RPMI8226 (cell line): ENCODE measurements at places on chromosomes 16 and 17.

DNA sequence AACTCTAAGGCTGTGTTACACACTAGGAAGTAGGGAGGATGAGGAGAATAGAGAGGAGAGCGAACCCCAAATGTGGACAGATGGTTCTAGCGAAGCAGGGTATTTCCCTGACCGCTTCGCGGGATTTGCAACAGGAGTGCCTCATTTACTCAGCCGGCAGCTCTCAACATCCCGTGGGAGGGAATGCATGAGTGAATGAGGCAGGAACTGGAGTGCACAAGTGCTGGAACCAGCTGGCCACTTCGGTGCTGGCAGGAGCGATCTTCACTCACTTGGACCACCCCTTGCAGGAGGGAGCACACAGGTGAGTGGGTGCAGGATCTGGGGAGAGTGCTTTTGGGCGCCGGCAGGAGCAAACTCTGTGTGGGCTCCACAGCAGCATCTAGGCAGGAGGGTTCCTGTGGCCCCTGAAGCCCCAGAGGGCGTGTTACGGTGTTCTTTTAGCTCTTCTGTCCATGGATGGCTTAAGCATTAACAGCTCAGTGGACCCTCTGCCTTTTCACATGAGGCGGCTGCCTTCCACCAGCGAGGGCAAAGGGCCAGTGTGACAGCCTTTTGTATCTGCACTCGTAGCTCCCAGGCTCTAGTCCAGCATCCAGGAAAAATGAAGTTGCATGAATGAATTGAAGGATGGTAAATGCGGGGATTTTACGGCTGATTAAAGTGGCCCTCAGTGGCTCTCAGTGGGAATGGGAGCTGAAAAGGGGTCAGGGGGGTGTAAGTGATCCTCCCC is 17.4 kb upstream of the ZNHIT3 start:
- no peak for DNase-seq

- DNase-seq: no peak
Measured at GRCh38 chr17:4236456-4236855, 27.3 kb downstream of the ANKFY1 start.

- DNase-seq: no peak
Measured at GRCh38 chr16:23871924-23872323, 36.1 kb downstream of the PRKCB start.

GRCh38 chr17:72176951-72177660 is 56.3 kb downstream of the SOX9 start:
- no peak for DNase-seq

DNA sequence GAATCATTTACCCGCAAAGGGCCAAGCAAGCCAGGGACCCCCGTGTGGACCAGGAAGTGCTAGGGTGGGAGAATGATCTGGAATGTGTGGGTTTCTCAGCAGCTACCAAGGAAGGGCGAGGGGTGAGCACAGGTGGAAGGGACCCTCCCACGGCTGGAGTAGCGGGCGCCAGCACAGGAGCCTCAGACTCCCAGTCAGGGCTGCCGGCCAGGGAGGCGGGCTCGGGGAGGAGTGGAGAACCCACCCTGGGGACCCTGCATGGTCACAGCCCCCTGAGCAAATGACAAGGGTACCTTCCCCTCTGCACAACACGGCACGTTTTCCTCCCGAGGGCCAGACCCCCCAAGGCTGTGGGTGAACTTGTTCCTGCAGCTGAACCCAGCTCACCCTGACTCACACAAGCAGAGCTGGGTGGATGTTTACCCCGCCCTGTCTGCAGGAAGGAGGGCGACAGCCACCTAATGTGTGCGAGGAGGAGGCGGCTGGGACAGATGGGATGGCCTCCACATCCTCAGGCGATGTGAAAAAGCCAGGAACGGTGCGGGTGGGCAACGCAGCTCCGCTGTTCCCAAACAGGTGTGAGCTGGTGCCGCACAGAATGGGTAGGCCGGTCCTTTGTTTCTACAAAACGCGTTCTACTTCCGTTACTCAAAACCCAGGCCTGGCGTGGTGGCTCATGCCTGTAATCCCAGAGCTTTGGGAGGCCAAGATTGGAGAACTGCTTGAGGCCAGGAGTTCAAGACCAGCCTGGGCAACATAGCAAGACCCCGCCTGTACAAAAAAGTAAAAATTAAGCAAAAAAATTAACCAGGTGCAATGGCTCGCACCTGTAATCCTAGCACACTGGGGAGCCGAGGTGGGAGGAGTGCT is 6.2 kb downstream of the ECI1 start:
- no peak for DNase-seq

DNA sequence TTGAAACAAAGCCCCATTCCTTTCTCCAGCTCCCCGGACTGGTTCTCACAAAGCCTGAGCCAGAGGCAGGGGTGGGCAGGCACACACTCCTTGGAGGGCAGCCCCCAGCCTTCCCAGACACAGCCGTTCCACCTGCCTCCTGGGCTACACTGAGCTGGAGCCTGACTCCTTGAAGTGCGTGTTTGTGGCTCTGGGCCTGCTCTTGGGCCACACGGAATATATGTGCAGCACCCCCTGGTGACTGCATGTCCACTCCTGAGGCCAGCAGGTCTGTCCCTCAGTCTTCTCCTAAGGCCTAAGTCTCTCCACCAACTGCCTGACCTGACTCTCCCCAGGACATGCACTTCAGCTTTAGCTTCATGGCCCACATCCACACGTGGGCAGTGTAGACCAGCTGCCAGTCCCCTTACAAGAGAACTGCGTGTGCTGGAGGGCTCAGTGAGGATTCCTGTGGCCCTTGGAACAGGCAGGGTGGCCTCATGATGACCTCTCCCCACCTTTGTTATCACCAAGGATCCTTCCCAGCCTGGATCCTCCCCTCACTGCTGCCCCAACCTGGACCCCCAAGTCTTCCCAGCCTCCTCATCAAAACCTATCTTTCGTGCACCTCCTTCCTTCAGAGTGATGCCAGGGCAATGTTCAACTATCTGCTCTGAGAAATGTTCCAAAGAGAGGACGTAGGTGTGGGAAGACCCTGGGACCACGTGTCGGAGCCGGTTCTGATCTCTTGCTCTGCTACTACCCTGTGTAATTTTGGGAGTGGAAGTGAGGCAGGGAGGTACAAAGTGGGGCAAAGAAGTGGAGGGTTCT is 12.4 kb upstream of the SLC6A2 start:
- DNase-seq: no peak

DNA sequence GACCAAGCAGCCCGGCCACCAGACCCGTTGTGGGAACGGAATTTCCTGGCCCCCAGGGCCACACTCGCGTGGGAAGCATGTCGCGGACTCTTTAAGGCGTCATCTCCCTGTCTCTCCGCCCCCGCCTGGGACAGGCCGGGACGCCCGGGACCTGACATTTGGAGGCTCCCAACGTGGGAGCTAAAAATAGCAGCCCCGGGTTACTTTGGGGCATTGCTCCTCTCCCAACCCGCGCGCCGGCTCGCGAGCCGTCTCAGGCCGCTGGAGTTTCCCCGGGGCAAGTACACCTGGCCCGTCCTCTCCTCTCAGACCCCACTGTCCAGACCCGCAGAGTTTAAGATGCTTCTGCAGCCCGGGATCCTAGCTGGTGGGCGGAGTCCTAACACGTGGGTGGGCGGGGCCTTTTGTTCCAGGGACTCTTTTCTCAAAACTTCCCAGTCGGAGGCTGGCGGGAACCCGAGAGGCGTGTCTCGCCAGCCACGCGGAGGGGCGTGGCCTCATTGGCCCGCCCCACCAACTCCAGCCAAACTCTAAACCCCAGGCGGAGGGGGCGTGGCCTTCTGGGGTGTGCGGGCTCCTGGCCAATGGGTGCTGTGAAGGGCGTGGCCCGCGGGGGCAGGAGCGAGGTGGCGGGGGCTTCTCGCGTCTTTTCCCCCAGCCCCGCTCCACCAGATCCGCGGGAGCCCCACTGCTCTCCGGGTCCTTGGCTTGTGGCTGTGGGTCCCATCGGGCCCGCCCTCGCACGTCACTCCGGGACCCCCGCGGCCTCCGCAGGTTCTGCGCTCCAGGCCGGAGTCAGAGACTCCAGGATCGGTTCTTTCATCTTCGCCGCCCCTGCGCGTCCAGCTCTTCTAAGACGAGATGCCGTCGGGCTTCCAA is at the start of gene SLC2A4:
TSS of gene SLC2A4 (plus strand) at position 645 of the 879 bp plus-strand sequence. CDS start at position 862, 217 bp downstream.
- peak; percentile 94 for DNase-seq

DNA sequence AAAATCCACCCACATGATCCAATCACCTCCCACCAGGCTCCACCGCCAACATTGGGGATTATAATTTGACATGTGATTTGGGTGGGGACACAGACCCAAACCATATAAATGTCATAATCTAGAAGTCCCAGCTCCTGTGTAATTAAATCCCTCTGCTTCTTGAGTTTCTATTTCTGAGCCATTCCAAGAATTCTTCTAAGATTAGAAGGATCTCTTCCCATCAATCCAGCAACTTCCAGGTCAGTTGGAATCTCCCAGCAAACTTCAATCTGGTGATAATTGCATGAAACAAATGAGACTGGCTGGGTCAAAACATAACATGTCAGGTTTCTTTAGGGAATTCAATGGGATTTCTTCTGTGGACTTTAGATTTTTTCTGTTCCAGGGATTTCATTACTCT is 127.8 kb upstream of the CDH5 start:
- no peak for DNase-seq

DNA sequence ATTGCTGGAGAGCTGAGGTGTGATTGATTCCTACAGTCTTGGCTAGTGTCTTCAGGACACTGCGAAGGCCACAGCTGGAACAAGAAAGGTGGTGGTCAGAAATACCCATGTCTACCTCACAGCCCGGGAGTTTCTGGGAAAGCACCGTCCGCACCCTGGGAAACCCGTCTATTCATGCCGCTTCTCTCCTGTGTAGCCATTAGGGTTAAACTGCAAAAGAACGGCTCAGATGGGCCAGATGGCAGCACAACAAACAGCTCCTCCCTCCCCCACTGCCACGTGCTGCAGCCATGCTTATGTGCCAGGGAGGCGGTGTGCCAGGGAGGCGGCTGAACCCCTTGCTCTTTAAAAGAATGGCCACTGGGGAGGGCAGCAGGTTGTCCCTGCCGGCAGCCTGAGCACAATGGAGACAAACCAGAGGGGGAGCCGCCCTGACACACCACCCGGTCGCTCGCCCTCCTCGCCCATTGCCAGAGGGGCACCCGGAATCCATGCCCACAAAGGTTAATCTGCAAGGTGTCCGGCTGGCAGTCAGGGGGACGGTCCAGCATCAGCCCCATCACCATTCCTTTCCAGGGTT is 65.2 kb downstream of the CYTH1 start:
- peak; percentile 93 for DNase-seq

GRCh38 chr16:35174016-35174415 is 1714.6 kb downstream of the TP53TG3F start:
- DNase-seq: no peak

- no peak for DNase-seq
Measured at GRCh38 chr16:77444147-77444460, 9.3 kb upstream of the ADAMTS18 start.

- DNase-seq: no peak
Measured at GRCh38 chr16:12120982-12121652, 144.6 kb downstream of the SNX29 start.

GRCh38 chr17:75590849-75591721 is 3.5 kb downstream of the MYO15B start:
- DNase-seq: no peak

GRCh38 chr17:20896153-20896649 is 146.6 kb downstream of the USP22 start:
- DNase-seq: no peak

GRCh38 chr17:48584223-48584741 is 5.8 kb downstream of the HOXB3 start:
- no peak for DNase-seq

DNA sequence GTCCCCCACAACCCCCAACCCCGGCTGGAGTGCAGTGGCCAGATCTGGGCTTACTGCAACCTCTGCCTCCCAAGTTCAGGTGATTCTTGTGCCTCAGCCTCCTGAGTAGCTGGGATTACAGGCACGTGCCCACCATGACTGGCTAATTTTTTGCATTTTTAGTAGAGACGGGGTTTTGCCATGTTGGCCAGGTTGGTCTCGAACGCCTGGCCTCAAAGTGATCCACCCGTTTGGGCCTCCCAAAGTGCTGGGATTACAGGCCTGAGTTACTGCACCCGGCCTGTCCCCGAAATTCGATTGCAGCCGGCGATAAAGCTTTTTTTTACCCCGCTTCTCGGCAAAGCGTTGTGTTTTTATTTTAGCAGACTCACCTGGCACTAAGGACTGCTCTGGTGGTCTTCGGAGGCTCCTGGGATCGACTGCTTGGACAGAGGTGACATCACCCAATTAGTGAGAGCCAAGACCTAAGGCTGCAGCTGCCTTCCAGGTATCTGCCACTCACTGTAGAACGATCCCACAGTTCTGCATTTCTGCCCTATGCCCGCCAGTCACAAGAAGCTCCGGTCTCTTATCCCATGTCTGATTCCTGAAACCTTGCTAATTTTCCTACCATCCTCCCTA is 82.2 kb upstream of the ARL4D start:
- peak; percentile 37 for DNase-seq

DNA sequence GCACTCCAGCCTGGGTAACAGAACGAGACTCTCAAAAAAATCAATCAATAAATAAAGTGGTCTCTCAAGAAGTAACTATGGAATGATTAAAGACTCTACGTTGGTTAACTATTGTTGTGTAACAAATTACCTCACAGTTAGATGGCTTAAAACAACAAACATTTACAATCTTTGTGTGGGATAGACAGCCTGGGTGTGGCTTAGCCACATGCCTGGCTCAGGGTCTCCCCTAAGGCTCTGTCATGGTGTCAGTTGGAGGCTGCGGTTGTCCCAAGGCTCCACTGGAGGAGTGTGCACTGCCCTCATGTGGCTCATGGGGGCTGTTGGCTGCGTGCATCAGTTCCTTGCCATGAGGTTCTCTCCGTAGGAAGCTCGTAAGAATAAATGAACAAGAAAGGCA is 294.5 kb downstream of the SNX29 start:
- DNase-seq: no peak

DNA sequence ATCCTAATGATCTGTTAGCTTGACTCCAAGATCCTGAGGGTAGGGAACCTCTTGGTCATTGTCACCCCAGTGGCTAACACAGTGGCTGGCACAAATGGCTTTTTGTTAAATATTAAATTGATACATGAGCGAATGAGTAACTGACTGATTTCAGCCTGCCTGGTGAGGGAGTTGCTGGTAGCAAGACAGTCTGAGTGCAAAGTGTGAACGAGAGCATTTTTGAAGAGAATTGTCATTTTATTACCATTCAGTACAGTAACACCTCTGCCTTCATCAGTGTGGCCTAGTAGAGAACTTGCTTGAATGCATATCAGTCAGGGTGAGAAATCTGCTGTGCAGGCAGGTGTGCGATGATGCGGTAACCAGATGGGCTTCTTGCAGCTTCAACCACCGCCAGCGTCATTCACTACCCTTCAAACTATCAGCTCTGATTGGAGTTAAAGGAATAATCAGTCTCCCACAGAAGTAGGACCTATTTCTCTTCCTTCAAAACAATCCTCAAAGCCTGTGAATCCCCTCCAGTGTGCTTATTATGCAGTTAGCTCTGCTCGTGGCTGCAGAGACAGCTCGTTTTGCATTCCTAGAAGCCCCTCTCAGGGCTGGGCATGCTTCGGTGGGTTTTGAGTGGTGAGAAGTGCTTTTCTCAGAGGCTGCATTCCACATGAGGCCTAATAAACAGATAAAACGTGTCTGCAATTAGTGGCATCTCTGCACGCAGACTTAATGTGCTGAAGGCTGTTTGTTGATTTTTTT is 29.0 kb downstream of the HEXIM2 start:
- no peak for DNase-seq

- no peak for DNase-seq
Measured at GRCh38 chr17:31329221-31329620, 7.8 kb upstream of the EVI2A start.

- DNase-seq: peak; percentile 75
Measured at GRCh38 chr17:74770498-74771318, 5.4 kb downstream of the NAT9 start.

GRCh38 chr17:70499067-70499786 is 329.9 kb downstream of the KCNJ2 start:
- no peak for DNase-seq

- no peak for DNase-seq
Measured at GRCh38 chr16:57252148-57252721, 7.2 kb downstream of the ARL2BP start.

- DNase-seq: peak; percentile 52
Measured at GRCh38 chr17:39618246-39618913, 8.4 kb upstream of the PPP1R1B start.
